Femur (tissue), 1 donor: ENCODE measurements at places on chromosomes 6 and 20.

DNA sequence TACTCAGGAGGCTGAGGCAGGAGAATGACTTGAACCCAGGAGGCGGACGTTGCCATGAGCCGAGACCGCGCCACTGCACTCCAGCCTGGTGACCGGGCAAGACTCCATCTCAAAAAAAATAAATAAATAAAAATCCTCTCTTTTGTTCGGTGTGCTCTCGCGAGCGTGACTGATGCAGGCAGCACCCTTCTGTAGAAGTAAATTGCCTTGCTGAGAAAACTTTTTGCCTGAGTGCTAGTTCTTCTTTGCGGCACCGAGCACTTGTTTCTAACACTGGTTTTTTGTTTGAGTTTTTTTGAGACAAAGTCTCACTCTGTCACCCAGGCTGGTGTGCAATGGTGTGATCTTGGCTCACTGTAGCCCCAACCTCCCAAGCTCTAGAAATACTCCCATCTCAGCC lies 30.5 kb downstream of the PLN start:
- DNase-seq, result no peak

- no peak for DNase-seq
These were observed 19.1 kb upstream of the ZSCAN23 start for GRCh38 chr6:28462401-28462800.

DNA sequence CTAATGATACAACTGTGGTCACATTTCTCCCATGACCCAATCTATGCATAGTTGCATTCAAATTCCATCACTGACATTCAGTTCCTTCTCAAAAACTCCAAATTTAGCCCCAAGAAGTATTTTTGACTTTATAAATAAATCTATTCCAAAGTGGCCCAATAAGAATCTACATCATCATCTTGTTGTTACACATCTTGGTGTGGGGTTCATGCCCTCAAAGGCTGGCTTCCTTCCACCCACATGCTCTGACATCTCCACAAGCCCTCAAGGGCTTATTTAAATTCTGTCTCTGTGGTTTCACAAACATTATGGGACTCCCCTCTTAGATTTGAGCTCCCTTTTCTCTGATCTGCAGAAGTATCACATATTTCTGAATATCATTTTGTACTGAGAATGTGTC lies 585.3 kb upstream of the BTBD3 start:
- DNase-seq, result no peak

- no peak for DNase-seq
These were observed 26.1 kb upstream of the GCNT2 start for GRCh38 chr6:10495029-10495428.

DNA sequence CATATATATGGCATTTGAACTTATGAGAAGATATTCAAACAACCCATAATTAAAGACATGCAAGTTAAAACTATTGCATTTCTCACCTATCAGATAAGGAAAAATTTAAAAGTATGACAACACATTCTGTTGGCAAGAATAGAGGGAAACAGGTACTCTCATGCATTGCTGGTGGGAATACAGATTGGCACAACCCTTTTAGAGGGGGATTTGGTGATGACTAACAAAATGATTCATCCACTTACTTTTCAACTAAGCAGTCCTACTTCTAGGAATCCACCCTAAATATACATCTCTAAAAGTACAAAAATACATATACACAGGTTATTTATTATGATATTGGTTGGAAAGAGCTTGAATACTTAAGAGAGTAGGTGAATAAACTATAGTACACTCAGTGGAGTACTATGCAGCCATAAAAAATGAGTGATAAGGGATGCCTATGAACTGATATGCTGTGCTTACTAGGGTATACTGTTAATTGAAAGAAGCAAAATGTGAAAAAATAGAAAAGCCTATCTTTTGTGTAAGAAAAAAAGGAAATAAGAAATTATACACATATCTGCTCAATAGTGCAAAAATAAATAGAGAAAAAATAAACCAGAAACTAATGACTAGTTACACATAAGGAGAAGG lies 42.2 kb downstream of the ADAT2 start:
- DNase-seq, result no peak

DNA sequence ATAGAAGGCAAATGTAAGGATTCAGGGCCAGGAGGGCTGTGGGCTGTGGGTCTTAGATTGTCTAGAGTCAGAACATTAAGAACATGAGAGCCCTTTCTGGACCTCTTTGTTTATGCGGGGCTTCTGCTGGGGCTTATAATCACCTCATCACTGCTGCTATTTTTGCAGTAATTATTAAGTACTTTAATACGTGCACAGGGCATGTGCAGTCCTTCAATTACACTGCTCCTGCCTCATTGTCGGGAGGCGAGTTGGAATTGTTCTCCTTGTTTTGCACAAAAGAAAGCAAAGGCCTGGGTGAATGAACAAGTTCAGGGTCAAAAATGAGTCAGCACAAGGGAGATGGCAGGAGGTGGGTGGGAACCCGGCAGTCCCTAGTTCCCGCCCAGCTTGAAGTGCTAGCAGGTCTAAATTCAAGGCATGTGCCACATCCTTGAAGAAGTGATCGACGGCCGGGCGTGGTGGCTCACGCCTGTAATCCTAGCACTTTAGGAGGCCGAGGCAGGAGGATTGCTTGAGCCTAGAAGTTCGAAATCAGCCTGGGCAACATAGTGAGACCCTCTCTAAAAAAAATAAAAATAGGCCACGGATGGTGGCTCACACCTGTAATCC lies 34.4 kb upstream of the PTPN1 start:
- DNase-seq, result no peak

GRCh38 chr6:80010288-80010687 lies 5.8 kb downstream of the TTK start:
- no peak for DNase-seq

DNA sequence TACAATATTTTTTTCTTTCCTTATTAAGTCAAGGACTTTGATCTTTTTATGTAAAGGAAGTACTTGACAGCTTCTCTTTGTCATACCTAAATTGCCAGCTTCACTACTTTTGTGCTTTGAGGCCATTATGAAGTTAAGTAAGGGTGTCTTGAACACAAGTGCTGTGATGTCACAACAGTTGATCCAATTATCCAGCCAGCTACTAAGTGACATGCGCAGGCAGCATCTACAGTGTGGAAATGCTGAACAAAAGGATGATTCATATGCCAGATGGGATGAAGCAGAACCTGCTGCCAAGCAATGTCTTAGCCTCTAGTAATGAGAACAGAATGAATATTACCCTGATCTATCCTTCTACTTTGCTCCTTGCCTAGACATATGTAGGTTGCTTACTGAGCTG lies 68.3 kb upstream of the TMEM244 start:
- DNase-seq, result no peak

- no peak for DNase-seq
These were observed 4.8 kb upstream of the ZNF217 start for GRCh38 chr20:53598140-53599043.

- no peak for DNase-seq
These were observed 270.6 kb downstream of the KHDC1L start for GRCh38 chr6:72954716-72955115.

- no peak for DNase-seq
These were observed 214.4 kb downstream of the ERMARD start for GRCh38 chr6:169965657-169966311.

- peak; percentile 64 for DNase-seq
These were observed 100.7 kb downstream of the RIN2 start for GRCh38 chr20:19858466-19859371.

GRCh38 chr6:36324191-36324590 lies 12.5 kb downstream of the BNIP5 start:
- DNase-seq, result no peak

GRCh38 chr6:31718265-31718664 lies 3.1 kb downstream of the LY6G6D start:
- no peak for DNase-seq

DNA sequence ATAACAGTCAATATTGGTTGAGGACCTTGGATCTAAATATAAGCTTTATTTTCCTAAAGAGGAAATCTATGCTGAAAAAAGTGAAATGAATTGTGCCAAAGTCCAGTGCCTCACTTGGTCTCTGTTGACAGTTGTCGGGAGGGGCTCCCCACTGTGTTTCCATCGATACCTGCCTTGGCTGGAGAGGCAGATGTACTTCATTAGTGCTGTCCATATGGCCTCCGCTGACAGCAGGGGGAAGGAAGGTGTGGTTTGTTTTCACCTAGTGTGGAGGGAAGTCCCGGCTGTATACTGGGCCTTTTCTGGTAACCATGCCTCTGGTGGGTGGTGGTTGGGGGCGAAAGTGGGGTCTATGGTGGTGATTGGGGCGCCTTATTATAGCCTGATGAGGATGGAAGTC lies 42.7 kb downstream of the CD2AP start:
- no peak for DNase-seq

GRCh38 chr6:12293931-12294807 lies 4.0 kb downstream of the EDN1 start:
- DNase-seq, result no peak

DNA sequence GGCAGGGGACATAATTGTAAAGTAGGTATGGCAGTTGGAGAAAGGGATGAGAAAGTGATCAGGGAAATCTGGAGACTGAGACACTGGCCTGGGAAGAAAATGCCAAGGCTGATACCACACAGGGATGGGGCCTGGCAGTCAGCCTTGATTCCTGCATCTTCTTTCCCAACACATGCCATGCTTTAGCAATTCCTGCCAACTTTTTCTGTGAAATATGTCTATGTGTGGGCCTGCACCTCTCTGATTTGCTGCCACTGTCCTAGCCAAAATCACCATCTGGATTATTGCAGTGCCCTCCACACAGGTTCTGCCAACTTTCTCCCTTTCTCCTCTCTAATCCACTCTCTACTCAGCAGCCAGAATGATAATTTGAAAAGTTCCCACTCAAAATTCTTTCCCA lies 759.8 kb upstream of the CITED2 start:
- no peak for DNase-seq

GRCh38 chr20:64161356-64162238 lies 2.7 kb upstream of the MYT1 start:
- peak; percentile 64 for DNase-seq

DNA sequence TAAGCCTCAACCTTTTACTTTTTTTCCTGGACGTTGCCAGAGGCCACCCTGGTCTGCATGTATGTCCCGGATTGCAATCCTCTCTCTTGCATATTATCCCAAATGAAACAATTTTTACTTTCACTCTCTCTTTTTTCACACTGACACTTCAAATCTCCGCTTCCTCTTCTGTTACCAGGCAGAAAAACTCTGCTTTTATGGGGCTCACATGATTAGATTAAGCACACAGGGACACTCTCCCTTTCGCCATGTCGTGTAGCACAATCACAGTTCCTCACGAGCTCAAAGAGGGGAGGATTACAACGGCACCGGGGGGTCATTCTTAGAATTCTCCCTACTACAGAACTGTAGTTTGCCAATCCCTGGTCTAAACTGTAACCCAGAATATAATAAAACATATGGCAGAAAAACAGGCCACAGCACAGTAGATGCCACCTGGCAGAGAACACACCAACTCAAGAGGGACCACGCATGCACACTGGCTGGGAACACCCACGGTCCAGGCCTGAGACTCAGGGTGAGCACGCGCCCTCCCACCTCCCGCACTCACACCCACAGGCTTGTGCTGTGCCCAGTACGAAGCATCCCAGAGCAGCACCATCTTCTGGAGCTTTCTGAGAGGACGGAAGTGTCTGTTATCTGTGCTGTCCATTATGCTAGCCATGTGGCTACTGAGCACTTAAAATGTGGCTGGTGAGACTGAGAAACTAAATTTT lies 288.7 kb downstream of the KIF16B start:
- no peak for DNase-seq

DNA sequence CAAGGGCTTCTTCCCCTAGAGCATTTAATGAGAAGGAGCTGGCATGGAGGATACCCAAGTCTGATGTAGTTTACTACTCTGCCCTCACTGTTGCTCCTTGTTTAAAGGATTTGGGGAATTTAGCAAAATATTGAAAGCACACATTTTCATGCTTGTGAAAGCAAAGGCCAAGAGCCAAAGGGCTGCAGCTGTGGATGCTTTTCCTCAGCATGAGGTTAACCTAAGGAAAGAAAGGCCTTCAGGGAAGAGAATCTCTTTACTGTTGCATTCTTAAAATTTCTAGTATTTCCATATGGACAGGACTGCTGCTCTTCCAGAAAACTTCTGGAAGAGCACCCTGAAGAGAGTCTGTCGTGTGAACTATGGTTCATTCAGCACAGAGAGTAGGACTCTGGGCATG lies 45.9 kb upstream of the SASH1 start:
- DNase-seq, result peak; percentile 72

- peak; percentile 10 for DNase-seq
These were observed 97.5 kb downstream of the ERMARD start for GRCh38 chr6:169848946-169849345.

DNA sequence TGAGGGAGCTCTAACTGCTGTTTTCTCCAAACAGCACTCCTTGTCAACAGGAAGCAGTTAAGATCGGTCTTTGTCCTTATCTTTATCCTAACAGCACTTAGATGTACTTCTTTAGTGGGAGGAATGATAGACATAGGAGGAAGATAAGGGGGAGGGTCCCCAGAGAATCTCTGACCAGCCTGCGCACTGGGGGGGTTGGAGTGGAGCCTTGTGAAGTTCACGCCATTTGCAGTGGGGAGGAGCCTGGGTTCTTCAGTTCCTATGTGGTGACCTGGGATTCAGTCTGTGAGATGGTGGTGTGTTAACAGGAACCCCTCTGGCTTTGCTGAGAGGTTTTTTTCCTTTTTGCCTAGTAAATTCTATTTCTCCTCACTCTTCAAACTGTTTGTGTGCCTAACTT lies 18.1 kb upstream of the ASCC3 start:
- no peak for DNase-seq

DNA sequence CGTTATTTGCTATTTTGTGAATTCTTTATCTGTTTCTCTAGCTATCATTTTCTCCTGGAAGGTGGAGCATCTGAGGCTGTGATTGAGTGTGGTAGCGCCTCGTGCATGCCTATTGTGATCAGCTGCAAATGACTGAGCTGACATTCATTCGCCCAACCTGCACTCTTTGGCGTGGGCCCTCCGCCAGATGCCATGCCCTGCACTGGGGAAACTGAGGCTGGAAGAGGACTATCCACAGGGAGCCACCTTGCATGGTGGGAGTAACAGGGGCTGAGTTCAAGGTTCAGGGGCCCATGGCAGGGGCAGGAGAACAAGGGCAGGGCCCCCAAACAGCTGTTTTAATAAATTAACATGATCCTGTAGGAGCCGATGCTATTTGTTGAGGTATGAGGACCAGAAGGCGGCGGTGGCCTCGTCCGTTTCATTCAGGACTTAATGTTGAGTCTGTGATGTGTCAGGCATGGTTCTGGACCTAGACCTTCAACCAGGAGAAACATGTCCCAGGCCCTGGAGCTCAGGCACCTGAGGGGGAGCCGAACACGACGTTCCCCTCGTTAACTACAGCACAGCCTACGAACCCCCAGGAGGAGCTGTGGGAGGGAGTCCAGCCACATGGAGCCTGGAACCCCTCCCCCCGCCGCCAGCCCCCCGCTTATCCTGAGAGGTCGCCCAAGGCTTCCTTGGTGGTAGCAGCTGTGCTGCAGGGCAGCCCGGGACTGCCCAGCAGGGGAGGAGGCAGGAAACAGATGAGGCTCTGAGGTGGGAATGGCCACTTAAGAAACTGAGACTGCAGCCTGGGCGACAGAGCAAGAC lies 242.9 kb downstream of the CDH4 start:
- no peak for DNase-seq
